Stimulated activated CD8-positive, alpha-beta memory T cell treated with anti-CD3 and anti-CD28 coated beads, Interleukin-4, amount 100 ng/mL, for 4 hours (primary cell): ENCODE measurements at places on chromosomes 5 and 9.

DNA sequence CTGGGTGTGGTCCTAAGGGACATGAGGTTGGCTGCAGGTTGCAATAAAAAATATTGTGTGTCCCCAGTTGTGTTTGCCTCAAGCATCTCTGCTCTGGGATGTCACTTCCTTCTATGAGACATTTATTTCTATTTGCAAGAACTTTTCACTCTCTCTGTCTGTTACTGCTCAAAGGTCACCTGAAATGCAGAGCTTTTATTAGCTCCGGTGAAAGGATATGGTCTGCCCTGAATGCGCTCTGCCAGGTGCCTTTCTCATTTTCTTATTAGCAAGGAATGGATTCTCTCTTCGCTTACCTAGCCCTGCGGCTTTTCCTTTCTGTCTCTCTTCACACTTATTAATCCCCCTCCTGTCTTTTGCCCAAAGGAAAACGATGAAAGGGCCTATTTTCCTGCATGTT is 526.1 kb downstream of the TMEM38B start:
- DNase-seq: no peak

DNA sequence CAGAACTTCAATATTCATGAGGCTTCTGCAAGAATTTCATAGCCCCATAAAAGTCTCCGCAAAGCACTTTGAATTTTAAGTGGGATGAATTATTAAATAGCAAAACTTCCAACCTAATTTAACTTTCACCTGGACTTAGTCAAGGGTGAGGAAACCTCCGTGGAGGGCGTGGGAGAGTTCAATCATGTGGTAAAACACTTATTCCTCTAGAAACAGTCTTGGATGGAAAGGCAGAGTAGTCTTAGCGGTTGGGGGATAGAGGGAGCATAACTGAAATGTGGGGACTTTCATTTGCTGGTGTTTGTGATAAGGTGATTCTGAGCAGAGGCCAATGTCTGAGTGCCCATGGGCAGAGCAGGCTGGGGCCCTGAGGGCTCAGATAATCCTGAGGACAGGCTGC is 241.9 kb downstream of the IRX1 start:
- no peak for DNase-seq

DNA sequence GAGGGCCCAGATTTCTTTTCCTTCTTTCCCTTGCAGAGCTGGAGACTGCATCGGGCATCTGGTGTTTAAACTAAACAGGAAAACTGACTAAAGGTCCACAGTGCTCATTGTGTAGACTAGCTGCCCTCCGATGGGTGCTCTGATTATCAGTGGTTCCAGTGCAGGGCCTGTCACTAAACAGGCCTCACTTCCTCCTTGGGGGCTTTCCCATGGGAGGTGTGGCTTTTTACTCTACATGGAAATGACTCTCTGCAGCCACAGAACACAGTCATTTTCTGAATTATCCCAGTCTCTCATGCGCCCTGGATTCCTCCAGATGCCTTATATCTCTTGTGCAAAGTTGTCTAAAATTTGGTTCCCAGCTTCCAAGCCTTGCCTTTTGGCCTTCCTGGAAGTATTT is 199.2 kb downstream of the TRIO start:
- DNase-seq: no peak

- DNase-seq: no peak
Observed at GRCh38 chr9:91428436-91428835, 4.8 kb upstream of the NFIL3 start.

DNA sequence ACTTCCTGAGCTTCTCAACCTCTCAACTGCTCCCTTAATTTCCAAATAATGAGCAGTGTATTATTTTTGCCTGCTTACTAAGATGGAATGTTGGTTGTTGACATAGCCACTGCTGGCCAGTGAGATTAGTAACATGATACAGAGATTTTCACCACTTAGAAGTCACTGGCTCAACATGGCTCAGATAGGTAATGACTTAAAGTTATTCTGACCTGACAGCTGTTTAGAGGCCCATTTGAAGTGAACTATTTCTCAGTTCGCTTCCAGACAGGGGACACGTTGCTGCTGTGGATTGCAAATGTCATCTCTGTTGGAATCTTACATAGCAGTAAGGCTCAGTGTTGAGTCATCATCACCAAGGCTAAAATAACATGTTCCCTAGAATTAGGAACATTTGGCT is 490.2 kb downstream of the TLE4 start:
- DNase-seq: no peak

DNA sequence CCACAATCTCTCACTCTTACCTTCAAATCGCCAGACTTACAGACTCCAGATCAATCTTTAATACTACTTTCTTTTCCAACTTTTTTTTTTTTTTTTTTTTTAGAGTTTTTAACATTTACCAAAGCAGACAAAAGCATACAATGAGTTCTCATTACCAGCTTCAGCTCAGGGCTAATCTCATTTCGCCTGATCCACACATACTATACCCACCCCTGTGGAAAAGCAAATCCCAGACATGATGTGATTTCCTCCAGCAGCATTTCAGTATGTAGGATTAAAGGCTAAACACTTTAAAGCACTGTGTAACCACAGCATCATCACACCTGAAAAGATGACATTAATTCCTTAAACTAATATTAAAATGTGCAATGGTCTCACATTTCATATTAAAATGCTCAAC is 138.8 kb upstream of the RETREG1 start:
- no peak for DNase-seq

- no peak for DNase-seq
Observed at GRCh38 chr9:76369583-76369982, 24.6 kb downstream of the RFK start.

DNA sequence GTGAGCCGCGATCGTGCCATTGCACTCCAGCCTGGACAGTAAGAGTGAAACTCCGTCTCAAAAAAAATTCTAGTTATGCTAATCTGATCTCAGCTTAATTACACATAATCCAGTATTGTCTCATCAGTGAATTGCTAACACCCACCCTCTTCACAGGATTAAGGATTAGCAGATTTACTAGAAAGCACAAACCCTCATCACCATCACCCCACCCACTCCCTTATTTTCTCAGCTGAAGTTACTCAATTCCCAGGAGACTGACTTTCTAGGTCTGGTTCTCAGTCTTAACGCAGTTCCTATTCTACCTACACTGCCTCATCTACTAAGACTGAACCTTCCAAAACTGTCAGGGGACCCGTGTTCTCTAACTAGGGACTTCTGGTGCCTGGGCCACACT is 9.0 kb downstream of the TOR1B start:
- no peak for DNase-seq

DNA sequence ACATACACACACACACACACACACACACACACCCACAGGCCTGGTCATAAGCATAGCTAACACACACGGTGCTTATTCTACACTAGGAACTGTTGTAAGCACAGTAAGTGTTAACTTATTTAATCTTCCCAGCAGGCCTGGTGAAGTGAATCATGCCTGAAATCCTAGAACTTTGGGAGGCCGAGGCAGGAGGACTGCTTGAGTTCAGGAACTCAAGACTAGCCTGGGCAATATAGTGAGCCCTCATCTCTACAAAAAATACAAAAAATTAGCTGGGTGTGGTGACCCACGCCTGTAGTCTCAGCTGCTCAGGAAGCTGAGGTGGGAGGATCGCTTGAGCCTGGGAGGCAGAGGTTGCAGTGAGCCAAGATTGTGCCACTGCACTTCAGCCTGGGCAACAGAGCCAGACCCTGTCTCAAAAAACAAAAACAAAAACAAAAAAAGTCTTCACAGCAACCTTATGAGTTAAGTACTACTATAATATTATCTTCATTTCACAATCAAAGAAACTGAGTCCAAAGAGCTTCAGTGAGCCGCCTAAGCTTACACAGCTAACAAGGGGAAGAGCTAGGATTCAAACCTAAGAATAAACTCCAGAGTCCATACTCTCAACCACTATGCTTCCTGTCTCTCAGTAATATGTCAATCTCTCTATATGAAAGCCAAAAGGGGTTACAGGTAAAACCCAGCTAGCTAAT is 2.3 kb downstream of the MEGF9 start:
- no peak for DNase-seq

DNA sequence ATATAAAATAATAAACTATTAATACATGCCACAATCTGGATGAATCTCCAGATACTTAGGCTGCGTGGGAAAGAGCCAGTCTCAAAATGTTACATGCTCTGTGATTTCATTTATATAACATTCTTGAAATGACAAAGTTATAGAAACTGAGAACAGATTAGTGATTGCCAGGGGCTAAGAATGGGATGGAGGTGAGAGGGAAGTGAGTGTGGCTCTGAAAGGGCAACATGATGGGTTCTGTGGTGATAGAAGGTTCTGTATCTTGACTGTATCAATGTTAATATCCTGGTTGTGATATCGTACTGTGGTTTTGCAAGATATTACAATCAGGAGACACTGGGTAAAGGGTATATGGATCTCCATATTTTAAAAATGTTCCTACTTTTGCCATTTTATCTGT is 50.7 kb downstream of the SPEF2 start:
- no peak for DNase-seq
